ACHN (cell line): ENCODE measurements at places on chromosomes 12 and 14.

- no peak for DNase-seq
These were observed 501.4 kb upstream of the RGS6 start for GRCh38 chr14:71430678-71431376.

- peak; percentile 86 for DNase-seq
These were observed 34.3 kb upstream of the TTC7B start for GRCh38 chr14:90850487-90850886.

- DNase-seq: no peak
These were observed 111.3 kb downstream of the DYRK2 start for GRCh38 chr12:67759829-67760228.

DNA sequence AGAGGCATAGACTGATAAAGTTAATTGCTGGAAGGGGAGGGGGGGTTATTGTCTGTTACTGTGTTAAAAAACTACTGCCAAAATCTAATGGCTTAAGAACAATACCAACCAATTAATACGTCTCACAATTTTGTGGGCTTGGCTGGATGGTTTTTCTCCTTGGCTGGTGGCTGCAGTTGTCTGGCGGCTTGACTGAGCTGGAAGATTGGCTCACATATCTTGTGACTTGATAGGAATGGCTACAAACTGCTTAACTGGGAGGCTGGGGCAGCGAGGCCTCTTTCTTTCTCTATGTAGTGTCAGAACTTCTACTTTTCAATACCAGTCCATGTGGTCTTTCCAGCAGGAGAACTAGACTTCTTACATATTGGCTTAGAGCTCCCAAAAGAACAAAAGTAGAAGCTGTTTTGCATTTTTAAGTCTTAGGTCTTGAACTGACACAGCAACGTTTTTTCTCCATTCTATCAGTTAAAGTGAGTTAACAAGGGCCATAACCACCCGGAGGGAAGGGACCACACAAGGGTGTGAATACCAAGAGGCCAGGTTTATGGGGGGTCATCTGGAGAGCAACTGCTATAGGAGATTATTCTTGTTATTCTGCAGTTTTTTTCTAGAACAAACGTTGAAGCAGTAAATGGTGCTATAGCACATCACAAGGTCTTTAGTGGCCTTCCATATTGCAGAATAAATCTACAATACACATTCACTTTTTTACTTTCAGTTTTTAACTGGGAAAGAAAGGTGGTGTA lies 46.9 kb downstream of the ZDHHC17 start:
- DNase-seq: no peak

- no peak for DNase-seq
These were observed 33.2 kb downstream of the TOGARAM1 start for GRCh38 chr14:44995196-44995595.

GRCh38 chr14:91470216-91470615 lies 39.9 kb downstream of the PPP4R3A start:
- DNase-seq: no peak

- DNase-seq: no peak
These were observed 148.6 kb downstream of the ANO4 start for GRCh38 chr12:100942984-100943749.

DNA sequence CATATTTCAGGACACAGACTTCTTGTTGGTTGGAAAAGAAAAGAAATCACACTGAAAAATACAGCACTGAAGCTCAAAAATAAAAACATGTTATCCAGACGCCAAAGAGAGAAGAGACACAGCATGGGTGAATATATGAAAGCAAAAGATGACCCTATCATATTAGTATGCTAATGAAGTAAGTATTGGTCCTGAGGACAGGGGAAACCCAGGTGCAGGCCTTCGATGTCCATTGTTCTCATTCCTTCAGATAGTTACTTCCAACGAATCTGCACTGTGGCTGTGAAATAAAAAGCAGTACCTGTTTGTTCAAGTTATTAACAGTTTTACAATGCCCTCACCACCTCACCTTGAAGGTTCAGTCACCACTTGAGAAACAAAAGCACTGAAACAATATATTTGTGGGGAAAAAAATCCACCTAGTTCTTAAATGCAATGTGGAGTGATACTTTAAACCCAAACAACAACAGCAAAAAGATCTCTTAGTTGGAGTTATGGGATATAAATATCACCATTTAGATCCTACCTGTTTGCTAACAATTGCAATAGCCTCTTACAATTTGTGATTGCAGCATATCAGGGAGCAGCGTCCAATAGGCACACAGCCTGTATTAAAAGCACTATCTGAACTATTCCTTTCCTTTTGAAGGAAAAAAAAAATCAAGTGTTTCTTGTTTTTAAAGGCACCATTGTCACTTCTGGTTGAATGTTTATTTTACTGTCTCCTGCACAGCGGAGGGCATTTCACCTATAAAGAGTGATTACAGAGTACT lies 188.1 kb downstream of the BCAT1 start:
- DNase-seq: no peak

GRCh38 chr12:25266497-25266896 lies 15.8 kb upstream of the KRAS start:
- no peak for DNase-seq

DNA sequence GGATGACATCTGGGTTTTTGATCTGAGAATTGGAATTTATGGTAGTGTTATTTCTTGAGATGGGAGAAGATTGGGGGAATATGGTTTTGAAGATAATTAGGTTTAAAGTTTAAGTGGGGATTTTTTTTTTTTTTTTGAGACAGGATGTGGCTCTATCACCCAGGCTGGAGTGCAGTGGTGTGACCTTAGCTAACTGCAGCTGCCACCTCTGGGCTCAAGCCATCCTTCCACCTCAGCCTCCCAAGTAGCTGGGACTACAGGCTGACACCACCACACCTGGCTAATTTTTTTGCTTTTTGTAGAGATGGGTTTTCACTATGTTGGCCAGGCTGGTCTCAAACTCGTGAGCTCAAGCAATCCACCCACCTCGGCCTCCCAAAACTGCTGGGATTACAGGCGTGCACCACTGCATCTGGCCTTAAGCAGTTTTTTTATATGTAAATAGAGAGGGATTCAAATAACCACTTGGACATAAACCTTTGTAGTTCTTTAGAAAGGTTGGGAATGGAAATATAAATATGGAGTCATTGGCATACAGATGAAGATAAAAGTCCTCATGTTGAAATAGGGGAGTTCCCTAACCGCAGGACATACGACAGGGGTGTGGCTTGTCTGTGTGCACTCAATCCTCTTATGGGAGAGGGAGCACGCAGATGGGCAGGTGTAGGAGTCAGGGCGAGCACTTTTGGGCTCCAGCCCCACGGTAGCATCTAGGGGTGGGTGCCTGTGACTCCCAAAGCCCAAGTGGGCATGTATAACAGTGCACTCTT lies 4.7 kb downstream of the LIN52 start:
- no peak for DNase-seq

DNA sequence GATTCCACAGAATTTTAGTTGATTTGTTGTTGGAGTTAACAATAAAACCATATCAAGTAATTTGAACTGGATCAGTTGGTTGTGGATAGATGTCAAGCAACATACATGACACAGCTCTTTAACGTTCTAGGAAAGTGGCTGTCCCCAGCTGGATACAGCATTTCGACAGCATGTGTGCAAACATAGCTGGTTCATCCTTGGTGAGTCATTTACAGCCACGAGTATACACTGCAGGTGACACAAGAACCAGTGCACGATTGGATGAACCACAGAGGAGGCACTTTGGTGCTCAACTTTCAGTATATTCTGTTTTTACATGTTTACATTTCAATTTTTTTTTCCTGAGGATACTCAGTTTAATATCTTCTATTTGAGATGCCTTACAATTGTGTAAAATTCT lies 242.4 kb downstream of the TMEM117 start:
- no peak for DNase-seq

DNA sequence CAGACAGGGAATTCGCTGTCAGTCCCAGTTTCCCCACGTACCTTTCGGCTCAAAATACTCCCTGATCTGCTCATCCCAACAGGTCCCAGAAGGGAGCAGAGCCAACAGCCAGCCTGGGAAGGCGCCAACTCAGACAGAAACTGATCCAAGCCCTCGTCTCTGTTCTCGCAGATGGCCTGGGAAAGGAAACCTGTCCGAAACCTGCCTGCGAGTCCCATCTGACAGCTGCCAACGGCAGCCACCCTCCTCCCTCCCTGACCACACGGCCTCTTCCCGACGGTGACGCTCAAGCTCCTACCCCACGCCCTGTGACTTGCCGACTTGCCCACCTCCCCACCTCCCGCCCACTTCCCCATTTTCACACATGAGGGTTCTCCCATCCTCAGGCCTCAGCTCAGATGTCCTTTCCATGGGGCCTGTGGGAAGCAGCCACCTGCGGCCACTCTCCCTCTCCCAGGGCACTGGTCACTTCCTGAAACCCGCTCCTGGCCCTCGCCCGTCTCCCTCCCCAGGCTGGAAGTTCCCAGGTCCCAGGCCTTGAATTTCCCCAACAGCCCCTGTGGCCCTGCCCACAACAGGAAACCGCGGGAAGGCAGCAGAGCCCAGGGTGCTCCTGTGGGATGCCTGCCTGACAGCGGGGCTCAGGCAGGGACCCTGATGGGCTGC lies 60.9 kb upstream of the FBRSL1 start:
- no peak for DNase-seq

- peak; percentile 95 for DNase-seq
These were observed 2.0 kb upstream of the ATN1 start for GRCh38 chr12:6925540-6926279.

- no peak for DNase-seq
These were observed 30.5 kb upstream of the NUDT4 start for GRCh38 chr12:93347054-93347785.

- no peak for DNase-seq
These were observed 88.9 kb downstream of the RIMBP2 start for GRCh38 chr12:130627175-130627574.

DNA sequence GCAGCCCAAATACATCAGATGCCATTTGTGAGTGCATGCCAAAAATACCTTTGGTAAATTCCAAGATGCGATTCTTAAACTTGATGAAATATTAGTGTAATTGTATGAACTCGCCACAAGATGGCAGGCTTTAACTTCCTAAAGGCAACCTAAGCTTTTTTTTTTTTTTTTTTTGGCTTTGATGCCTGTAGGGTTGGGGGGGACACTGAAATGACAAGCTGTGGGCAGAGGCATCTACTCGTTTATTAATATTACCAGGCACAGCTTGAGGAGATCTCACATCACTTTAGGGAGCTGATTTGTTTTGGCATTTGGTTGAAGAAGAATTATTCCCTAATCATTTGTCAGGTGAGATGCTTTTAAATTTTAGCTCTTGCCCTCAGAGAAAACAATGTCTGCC lies 126.7 kb upstream of the CCDC196 start:
- peak; percentile 51 for DNase-seq

DNA sequence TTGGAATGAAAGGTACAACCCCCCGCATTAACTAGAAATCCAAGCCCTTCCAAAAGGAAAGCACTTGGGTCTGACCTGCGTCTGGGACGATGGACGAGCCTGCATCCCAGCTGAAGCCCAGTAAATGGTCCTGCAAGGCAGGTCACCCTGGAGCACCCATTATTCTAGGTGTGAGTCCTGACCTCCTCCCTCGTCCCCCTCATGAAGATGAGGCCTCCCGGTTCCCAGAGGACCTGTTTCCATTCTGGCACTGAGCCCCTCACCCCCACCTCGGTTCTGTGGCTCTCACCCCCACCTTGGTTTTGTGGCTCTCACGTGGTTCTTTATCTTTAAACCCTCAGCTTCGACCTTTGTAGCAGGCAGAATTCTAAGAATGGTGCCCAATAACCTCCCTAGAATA lies 7.3 kb downstream of the IFI27 start:
- no peak for DNase-seq
